ENCODE measurements at places on chromosomes 12 and 14. TPM values are rescaled to one million over a fixed set of nuclear protein-coding genes. Genes with fewer than 3 reads are reported as not detected.

NRIP2 gene
- 0.23 TPM for total RNA-seq

PIWIL1 gene
- 0.23 TPM for total RNA-seq

RERGL gene
- 1.8 TPM for total RNA-seq

ZBTB42 gene
- total RNA-seq = 1.2 TPM

All from diencephalon (tissue), 1 donor.